AG08395 (cell line): ENCODE measurements at places on chromosomes 11 and 22.

GRCh38 chr11:103608566-103608965 is 427.9 kb upstream of the DDI1 start:
- DNase-seq = peak; percentile 7

DNA sequence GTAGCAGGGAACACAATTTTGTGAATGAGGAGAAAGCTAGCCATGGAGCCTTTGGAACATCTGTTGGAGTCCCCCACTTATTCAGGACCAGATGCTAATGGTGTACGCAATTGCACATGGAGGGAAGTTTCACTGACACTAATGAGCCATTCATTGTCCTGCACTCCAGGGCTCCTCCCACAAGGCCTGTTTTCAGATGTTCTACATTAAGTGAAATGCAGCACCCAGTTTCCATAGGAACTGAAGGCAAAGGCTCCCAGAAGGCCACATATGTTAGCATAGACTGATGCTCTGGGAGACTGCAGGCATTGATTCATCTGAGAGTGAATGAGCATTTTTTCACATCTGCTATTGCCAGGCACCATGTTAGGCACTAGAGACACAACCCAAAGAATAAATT is 399.5 kb downstream of the ETS1 start:
- DNase-seq = peak; percentile 38

DNA sequence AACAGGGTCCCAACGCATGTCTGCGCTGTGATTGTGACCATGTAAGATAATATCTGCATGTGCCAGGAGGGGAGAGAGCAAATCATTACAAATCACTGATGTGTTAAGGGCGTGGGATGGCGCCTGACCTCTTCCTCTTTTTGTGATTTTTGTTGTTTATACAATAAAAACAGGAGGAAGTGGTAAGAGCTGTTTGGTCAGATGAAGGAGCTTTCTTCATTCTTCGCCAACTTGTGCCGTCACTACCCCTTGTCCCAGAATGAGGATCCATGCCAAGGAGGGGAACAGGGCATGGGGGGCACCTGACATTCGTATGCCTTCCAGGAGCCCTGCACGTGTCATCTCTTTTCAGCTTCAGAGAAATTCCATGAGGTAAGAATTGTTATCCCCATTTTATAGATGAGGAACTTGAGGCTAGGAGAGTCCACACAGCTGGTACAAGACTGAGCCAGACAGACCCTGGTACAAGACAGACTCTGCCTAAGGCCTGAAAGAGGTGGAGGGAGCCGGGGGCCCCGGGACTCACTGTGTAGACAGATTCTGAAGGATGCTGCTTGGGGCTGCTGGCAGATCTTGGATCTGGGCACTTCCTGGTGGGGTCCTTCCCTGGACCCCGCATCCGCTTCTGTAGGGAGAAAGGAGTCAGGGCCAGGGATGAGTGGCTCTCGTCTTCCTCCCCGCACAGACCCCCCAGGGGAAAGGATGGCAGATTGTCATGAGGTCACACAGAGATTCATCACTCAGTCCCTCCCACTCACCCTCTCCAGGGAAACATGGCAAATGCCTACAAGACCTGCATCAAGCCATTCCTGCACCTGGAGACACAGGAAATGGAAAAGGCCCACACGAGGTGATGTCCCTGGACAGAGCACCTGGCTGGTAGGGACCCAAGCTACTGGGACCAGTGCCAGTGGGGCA is 34.6 kb downstream of the NFAM1 start:
- no peak for DNase-seq

- no peak for DNase-seq
Observed at GRCh38 chr11:67043572-67044349, 12.9 kb upstream of the RHOD start.

DNA sequence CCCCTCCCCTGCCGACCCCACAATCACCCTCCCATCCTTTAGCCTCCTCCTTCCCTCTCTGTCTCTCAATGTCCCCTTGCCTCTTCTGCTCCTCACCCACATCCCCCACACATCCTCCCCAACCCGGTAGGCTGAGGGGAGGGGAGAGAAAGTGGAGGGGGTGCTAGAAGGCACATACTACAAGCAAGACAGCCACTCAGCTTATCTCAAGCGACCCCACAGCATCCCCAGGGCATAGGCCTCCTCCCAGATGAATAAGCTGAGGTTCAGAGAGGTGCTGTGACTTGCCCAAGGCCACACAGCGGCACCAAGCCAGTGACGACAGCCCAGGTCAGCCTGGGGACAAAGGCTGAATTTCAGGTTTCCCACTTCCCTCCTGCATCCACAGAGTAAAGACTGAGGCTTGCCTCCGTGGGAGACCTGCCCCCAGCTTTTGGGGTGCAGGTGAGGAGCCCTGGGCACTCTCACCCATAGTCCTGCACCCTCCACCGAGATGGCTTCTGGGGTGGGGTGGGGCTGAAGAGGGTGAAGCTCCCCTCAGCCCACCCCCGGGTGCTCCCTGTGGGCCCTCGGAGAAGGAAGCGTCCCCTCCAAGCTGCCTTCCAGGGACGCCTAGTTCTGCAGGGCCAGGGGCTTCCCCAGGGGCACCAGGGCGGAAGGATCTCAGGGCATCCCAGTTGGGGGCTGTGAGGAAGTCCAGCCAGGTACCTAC is 511 bp downstream of the RAC2 start:
- no peak for DNase-seq

DNA sequence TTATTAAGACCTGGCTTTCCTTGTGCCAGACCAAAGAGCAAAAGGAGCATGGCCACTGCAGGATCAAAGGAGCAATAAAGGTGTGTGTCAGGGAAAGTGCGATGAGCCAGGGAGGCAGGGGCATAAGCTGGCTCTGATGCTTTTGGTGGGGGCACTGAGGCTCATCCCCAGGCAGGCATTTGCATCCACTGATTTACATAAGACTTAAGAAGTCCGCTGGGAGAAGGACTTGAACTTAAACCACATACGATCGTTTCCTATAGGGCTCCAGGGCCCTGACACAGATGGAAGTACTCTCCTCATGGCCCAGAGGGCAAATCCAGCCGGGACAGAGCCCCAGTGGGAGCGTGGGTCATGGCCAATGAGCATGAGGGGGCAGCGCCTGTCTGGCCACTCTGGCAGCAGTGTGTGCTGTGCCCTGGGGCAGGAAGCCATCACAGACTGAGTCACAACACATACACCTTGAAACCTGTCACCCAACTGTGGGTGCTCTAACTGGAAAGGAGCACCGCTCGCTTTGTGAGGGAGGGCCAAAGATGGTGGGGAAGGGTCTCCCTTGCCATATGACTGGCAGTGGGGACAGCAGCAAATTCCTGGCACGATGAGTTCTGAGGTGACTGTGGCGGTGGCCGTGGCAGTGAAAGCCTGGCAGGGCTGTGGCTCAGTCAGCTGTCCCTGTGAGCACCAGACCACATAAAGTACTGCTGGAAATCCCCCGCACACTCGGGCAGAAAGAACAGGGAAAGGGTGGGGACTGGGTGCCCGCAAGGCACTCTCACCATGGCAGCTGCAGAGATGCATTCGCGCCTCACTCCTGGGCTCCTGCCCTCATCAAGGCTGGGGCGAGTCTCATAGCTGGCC is 79.4 kb upstream of the LMO1 start:
- DNase-seq = no peak

- no peak for DNase-seq
Observed at GRCh38 chr11:45817191-45817590, 12.2 kb downstream of the SLC35C1 start.

- no peak for DNase-seq
Observed at GRCh38 chr11:13311570-13311969, 34.0 kb downstream of the BMAL1 start.

DNA sequence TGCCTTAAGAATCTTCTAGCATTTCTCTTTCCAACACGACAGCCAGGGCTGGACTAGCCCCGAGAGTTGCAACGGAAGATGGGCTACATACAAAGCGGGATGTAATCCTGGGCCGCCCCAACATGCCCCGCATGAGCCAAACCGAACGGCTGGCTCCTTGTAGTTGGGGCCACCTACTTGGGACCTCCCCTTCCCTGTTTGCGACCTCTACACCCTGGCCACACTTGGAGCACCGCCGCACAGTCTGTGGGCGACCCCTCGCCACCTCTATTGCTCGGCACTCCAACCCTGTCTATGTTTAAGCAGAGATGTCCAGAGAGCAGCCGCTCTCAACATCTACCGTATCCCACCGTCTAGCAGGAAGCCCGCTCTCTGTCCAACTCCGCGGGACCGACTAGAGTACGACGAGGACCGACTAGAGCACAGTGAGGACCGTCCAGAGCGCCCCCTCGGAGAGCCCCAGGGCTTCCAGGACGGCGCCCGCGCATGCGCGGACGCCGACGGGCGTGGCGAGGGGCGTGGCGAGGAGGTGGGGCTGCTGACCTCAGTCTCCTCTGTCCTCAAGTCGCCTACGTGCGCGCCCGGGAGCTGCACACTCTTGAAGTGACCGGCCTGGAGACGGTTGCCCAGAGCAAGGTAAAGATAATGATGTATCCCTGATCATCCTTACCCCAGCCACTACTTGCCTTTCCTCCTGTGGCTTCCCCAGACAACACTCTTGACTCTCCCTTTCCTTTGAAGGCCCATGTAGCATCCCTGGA is 32.3 kb downstream of the NEAT1 start:
- peak; percentile 96 for DNase-seq

DNA sequence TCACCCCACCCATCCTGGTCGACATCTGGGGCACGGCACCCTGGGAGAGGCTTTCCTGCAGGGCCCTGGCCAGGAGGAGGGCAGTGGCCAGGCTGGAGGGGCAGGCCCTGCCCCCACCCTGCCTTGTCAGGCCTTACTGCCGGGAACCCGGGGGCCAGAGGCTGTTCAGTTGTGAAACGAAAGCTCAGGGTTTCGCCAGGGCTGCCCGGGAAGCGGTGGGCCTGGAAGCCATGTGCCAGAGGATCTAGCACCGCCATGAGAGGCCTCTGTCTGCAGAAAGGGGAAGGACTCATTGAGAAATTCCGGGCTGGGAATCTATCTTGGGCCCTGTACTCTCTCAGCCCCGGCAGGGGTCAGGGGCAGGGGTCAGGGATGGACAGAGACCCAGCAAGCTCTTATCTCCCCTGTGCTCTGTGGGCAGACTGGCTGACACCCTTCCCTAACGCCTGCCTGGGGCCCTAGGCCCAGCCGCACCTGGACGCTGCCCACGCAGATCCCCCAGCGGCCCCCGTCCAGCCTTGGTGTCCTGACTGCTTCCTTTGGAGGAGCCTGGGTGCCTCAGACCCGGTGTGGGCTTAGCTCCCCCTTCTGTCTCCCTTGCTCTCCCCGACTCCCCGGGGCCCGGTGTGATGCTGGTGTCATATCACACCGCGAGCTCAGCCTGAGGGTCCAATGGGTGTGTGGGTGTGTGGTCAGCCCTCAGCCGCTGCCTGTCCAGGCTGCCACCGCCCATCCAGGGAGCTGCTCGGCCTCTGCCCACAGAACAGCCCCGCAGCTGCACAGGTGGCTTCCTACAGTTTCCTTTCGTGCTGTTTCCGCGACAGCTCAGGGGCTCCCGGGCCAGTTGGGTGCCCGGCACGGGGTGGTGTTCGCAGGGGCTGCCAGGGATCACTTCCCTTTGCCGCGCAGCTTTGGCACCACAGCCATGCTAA is 6.5 kb downstream of the PIM3 start:
- no peak for DNase-seq

DNA sequence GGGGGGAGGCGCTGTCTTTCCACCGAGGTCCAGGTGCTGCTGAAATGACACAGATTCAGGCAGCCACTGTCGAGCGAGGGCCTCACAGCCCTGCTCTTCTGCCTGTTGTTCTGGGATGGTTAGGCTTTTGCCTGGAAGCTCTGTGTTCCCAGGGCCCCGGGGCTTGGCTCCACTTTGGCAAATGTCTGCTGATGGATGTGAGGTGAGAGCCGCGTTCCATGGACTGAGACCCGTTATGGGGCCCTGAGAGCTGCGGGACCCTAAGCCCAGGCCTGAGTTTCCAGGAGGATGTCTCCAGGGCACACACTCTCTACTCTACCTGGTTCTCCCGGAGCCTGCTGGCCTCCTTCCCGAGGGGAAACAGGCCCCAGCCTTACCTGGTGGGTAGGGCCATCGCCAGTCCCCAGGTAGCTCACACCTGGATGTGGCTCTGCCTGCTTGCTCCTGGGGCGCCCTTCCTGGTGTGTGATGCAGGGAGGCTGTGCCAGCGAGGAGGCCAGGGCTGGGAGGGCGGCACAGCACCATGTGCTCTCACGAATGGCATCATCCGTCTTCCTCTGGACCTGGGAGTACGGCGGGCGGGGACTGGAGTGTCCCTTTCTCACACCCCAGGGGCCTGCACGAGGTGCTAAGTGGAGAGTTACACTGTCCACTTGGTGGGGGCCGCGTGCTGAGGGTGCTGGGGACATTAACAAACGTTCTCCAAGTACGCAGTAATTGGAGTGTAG is 435.5 kb downstream of the TBC1D22A start:
- DNase-seq = no peak

- DNase-seq = no peak
Observed at GRCh38 chr11:85132851-85133585, 494.1 kb downstream of the DLG2 start.

GRCh38 chr11:18721561-18722292 is 4.3 kb downstream of the IGSF22 start:
- peak; percentile 66 for DNase-seq

DNA sequence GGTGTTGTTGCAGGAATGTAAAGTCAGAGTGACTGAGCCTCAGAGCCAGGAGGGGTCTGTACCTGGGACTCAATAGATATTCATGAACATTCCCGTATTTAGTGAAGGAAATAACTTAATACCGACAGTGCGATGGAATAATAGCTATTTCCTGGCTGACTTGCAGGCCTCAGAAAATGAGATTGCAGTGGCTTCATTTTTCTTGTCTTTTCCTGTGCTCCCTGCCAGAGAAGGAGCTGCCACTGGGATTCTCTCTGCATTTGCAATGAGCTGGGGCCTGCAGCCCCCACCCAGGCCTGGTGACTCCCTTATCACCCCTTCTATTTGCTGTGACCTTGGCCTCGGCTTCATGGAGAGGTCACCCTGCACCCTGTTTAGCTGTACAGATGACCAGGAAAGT is 173.4 kb downstream of the MIAT start:
- no peak for DNase-seq

GRCh38 chr11:2701898-2702434 is 2.2 kb upstream of the KCNQ1OT1 start:
- DNase-seq = no peak

DNA sequence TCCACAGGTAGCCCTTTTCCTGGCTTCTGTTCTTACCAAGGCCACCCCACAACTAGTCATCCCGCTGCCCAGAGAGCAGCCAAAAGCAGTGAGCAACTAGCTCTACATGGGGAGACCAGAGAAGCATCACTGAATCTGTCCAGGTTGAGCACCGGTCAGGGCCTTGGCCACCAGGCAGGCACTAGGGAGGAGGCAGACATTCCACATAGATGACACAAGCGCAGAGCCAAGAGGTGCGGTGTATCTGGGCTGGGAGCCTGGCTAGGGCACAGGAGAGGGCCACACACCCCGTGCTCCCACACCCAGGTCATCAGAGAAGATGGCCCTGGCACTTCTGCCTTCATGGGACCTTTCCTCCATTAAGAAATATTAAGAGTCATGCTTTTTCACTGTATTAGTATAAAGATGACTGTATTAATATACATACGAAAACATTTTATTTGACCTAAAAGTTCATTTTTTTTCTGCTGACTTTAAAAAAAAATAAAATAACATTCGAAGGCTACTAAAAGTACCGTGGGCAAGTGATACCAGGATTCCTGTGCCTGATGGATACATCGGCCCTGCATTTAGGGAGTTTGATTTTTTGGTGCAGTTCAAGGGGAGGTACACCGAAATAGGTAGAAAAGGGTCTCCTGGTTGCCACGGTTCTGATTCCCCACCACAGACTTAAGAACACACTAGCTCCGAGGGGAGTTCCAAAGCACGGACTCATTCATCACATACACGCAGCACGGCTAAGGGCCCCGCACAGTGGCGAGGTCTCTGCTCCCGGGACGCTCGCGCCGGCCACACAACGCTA is 1.2 kb downstream of the DGCR2 start:
- peak; percentile 54 for DNase-seq

- DNase-seq = no peak
Observed at GRCh38 chr11:107713009-107713408, 1.2 kb upstream of the SLN start.
